GM12878 (cell line): ENCODE measurements at places on chromosomes 6 and 20. TPM values are rescaled to one million over a fixed set of nuclear protein-coding genes. Genes with fewer than 3 reads are reported as not detected.

Gene PLA2G7
- total RNA-seq = not detected in 2 replicates

Gene DEFB110
- not detected in 2 replicates for total RNA-seq

Gene PKIB
- 0.19 and 0.74 TPM in 2 replicates for total RNA-seq

Gene NTSR1
- 0.05 TPM in 1 of 2 replicates, not detected in the other for total RNA-seq

Gene MAPK13
- total RNA-seq = 48.0 and 52.5 TPM in 2 replicates

Gene UNC5CL
- total RNA-seq = 0.48 and 0.74 TPM in 2 replicates

DNA sequence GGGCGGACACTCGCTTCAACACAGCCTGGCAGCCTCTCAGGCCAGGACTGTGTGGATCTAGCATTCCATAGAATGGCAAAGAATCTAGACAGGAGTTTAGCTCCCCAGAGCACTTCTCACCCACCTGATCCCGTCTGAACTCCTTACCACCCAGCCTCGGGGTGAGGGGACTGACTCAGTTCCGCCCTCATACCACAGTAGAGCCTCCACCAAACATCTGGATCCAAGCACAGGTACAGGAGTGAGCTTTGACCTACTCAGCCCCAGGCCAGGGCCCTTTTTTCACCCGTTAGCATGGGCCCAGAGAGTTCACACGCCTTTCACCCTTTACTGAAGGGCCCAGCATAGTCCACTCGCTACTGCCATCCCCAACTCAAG lies 715 bp downstream of the PSMF1 start:
- peak overlapping the region; percentile 97 for H3K4me3 ChIP-seq
- H3K4me1 ChIP-seq = peaks cover 18% of the 10 kb centered on the region
- H3K27me3 ChIP-seq = no peaks in the 10 kb centered on the region
- H3K36me3 ChIP-seq = peaks cover 3% of the 10 kb centered on the region

GRCh38 chr6:35725721-35726438 lies 11.0 kb upstream of the ARMC12 start:
- no peaks in the 10 kb centered on the region for H3K27me3 ChIP-seq
- no peak for DNase-seq
- H3K36me3 ChIP-seq = no peaks in the 10 kb centered on the region
- H3K4me3 ChIP-seq = no peak overlapping the region
